ENCODE measurements at places on chromosomes 1 and 21.

DNA sequence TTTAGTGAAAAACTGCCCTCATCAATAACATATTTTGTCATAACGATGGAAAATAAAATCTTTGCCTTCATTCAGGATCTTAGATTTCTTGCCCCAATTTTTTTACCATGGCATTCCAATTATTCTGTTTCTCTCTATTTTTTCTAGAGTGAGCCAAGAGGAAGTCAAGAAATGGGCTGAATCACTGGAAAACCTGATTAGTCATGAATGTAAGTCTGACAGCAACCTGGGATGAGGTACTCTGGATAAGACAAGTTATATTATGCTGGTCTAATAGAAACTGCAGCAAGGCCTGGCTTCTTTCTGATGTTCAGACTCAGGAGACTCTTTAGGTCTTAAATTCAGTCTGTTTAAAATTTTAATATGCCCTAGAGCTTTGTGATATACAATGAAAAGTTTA lies 3.5 kb downstream of the RGS4 start:
- DNase-seq: no peak

- DNase-seq: no peak
Observed at GRCh38 chr1:171645553-171646248, 6.8 kb downstream of the MYOC start.

GRCh38 chr1:224185208-224185607 lies 2.2 kb downstream of the DEGS1 start:
- no peak for DNase-seq

DNA sequence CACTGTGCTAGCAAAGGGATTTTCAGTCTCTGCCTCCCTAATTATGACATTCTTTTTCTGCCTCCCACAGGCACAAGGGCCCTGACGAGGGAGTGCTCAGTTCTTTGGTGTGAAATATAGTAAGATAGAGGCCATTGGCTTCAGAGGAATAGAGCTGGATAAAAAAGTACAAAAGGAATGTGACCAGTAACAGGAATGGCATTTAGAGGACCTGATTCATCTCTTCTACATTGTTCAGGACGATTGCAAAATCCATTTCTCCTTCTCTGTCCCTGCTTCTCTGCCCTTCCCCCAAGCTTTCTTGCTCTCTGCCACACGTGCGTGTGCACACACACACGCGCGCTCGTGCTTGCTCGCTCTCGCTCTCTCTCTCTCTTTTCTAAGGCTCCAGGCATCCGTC lies 668.2 kb downstream of the KIF26B start:
- no peak for DNase-seq

- DNase-seq: no peak
Observed at GRCh38 chr1:161198897-161199431, at the start of gene ADAMTS4. ADAMTS4 (minus strand) TSS chr1:161199054; CDS start chr1:161198627, 427 bp downstream.

DNA sequence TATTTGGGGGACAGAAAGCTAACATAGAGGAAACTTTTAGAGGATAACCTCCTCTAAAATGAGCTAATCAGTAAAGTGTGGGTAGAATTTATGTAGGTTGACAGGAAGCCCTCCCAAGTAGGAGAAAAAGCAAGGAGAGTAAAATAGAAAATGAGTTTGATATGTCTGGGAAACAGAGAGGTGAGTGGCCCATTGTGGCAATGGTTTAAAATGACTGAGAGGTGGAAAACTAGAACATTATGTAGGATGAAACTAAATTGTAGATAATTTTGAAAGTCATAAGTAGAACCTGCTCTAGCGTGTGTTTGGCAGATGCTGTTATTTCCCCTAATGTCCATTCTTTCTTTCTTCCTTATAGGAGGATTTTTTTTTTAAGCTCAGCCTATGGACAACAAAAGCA lies 8.5 kb upstream of the LPGAT1 start:
- DNase-seq: no peak

DNA sequence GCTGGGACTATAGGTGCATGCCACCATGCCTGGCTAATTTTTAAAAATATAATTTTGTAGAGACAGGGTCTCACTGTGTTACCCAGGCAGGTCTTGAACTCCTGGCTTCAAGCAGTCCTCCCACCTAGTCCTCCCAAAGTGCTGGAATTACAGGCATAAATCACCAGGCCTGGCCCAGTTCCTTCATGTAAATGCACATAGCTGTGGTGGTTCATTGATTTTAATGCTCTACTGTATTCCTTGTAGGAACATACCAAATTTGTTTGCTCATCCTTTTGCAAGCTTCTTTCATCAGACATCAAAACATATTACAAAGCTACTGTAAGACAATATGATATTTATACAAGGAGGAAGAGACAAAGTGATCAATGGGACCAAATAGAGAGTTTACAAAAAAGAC lies 237.5 kb upstream of the ESRRG start:
- DNase-seq: no peak

GRCh38 chr21:38413958-38414548 lies 84.2 kb downstream of the ERG start:
- no peak for DNase-seq

DNA sequence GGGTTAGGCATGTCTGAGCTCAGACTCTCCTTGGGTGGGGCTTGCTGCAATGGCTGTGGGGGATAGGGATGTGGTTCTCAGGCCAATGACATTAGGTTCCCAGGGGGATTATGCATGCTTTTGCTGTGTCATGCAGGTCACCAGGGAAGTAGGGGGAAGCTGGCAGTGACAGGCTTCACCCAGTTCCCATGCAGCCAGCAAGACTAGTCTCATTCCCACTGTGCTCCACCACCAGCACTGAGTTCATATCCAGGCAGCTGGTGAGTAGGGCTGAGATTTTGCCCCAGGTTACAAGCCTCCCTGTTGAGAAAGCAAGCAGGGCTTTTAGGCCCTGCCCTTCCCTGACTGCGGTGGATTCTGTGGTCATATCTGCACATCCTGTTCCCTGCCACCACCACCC lies 32.1 kb upstream of the PLA2G5 start:
- DNase-seq: no peak

GRCh38 chr1:21874328-21874727 lies 62.3 kb downstream of the LDLRAD2 start:
- no peak for DNase-seq

DNA sequence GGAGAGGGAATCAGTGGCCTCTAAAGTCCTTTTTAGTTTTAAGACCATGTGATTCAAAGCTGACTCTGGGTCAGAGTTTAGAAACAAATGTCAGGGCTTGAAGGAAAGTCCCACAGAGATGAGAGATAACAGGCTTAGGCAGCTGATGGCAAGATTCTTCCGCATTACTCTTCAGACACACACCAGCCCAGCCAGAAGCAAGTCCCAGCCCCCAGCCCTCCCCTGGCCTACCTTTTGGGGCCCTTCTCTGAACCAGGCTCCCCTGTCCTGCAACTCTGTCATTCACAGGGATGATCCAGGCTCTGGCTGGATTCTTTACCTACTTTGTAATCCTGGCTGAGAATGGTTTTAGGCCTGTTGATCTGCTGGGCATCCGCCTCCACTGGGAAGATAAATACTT lies 13.1 kb upstream of the CASQ1 start:
- no peak for DNase-seq

DNA sequence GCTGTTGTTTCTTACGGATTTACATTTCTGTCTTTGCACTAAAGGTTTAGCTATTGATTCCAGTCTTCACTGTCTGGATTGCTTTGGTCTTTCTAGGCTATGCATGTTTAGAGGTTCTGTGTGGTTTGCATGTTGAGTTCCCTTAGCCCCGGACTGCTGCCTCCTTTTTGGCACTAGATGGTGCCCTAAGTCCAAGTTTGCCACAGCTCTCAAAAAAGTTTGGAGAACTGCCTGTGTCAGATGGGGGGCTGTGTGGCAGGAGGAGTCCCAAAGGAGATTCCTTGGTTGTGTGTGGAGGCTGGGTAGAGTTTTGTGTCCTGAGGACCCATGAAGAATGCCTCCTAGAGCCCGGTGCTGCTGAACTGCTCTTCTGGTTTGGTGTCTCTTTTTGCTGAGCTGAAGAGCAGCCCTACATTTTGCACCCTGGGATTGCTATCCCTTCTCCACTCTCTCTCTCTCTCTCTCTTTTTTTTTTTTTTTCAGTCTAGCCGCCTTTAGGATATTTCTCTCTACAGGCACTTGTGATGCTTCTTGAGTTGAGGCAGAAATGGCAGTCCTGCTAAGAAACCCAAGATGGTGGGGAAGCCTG lies 74.4 kb downstream of the PTGS2 start:
- DNase-seq: peak; percentile 76

DNA sequence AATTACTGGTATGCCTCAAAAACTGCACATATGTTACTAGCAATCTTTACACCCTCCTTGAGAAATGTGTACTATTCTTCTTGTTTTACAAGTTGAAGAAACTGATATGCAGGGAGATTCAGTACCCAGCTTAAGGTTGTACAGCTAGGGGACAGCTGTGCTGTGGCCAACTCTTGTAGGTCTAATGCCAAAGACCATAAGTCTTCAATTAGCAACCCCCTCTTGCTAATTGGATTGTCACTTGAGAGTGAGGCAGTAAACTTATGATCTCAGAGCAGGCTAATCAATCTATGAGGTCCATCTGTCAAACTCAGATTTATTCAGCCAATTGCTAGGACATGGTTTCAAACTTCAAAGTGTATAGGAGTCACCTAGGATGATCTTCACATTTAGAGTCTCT lies 492.0 kb upstream of the USP24 start:
- DNase-seq: no peak

GRCh38 chr21:33377221-33377920 lies 25.8 kb upstream of the IFNGR2 start:
- DNase-seq: no peak

DNA sequence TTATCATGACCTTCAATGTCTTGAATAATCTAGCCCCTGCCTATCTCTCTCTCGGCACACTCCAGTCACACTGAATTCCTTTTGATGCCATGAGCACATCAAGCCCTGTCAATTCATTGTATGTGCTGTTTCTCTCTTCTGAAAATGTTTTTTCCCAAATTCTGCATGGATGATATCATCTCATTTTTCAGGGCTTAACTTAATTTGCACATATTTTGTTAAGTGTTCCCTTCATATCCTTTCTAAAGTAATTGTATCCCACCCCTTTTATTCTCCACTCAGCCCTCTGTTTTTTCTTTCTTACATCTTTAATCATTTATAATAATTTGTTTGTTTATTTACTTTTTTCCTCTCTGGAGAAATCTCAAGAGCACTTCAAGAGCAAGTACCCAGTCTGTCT lies 149.9 kb downstream of the ZNF326 start:
- no peak for DNase-seq

DNA sequence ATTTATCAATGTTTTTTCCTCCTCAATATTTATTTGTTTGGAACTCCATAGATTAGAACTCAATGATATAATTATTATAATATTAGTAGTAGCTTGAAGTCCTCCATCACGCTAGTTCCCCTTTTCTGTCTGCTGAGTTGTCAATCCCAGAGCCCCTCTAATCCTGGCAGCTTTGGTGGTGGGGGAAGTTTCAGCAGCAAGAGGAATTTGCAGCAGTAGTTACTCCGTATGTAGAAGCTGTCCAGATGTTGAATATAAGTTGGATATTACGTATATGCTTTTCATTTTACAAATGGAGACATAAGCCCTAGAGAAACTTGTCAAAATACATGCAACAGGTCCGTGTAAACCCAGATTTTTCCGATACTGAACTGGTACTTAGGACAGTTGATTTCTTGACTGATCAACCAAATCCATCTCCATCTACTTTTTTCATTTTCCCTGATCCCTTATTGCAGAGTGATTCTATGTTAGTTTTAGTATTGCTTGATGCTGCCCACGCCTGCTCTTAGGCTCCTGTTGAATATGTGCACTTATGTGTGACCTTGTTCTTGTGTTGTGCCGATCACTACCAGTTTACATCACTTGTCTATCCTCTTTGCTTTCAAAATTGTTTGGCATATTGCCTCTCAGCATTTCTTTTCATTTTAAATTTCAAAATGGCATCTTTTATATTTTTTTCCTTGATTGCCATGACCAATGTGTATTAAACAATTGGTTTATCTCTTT lies 28.1 kb downstream of the SMAP2 start:
- DNase-seq: no peak

- no peak for DNase-seq
Observed at GRCh38 chr21:16124378-16125138, 394.8 kb downstream of the USP25 start.

DNA sequence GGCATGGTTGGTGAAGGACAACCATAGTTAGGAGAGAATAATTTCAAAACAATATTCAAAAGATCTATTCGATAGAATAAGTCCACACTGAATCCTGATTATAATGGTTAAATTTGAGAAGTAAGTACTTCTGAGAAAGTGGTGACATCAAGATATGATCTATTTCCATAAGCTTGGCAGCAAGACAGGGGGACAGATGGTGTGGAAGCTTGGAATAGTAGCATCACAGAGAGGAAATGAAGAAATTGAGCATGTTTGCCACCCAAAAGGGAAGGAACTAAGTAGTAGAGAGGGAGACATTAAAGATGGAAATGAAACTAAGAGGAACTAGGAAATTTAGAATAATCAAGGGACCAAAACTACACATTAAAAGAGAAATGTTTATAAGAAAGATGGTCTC lies 94.5 kb downstream of the OLFM3 start:
- DNase-seq: no peak

- DNase-seq: no peak
Observed at GRCh38 chr1:94731891-94732290, 88.3 kb upstream of the SLC44A3 start.

GRCh38 chr1:32336963-32337675 lies 1.1 kb upstream of the MARCKSL1 start:
- peak; percentile 94 for DNase-seq

GRCh38 chr1:180267761-180268555 lies 37.9 kb downstream of the LHX4 start:
- DNase-seq: no peak

DNA sequence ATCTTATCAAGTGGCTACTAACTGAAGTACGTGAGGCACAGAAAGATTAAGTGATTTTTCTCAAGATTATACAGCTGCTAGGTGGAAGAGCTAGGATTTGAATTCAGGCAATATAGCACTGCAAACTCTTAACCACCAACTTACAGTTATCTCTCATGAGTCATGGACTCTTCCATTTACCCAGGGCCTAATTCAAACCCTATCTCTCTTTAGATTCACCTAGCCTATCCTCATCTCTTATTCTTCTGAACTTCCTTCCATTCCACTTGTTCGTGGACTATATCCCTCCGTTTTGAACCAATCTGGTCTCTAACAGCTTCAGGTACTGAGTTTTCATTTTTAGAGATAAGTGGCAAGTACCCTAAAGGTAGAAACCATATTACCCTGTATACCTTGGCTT lies 92.8 kb upstream of the DMRTA2 start:
- no peak for DNase-seq

GRCh38 chr1:110293601-110294104 lies 45.5 kb upstream of the RBM15 start:
- DNase-seq: peak; percentile 45

DNA sequence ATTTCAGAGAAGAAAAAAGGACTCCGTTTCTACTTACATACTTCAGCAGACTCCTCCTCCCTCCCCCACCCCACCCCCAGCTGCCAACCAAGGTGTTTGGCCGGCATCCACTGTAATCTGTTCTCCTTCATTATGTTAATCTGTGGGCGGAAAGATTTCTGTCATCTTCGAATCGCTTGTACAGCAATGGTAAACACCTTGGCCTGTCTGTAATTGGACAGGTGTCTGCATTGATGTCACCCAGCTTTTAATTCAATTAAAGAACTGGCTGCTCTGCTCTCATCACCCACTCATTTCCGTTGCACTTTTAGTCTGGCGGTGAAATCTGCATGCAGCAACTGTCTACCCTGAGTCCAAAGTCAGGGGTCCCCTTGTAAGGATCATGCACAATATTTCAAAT lies 368.6 kb downstream of the USH2A start:
- no peak for DNase-seq

Measured in suppressor macrophage treated with lipopolysaccharide for 4 hours (primary cell).